ENCODE measurements at places on chromosomes 2 and 18.

DNA sequence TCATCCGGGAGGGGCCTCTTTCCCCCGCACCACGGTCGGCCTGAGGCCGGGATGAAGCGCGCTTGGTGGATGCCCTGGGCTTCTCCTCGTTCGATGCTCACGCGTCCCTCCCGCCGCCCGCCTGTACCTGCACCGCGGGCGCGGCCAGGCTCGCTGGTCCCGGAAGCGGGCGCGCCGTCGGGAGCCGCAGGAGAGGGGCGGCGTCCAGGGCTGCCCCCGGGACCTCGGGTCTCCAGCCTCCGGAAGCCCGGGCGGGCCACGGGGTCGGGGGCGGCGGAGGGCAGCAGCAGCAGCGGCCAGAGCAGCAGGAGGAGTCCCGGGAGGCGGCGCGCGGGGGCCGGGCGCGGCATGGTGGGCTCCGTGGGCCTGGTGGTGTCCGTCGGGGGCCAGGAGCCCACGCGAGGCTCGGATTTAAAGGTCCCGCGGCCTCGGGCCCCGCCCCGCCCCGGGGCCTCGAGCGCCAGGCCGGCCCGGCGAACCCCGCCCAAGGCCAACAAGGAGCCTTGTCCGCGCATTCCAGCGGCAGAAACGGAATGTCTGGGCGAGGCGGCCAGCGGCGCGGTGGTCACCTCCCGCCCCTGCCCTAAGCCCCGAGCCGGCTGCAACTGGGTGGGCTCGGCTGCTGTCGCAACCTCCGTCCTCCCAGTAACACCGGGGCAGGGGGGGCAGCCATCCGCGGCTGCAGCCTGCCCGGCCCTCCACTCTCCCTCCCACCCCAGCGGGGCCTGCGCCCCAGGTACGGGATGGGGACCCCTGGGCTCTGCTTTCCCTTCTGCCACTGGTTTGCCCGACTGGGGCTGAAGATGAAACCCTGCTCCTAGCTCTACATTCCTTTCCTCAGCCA, at the start of gene MATN3:
MATN3 (minus strand) TSS at position 387 of the 844 bp plus-strand sequence; CDS start at position 350, 37 bp downstream.
- DNase-seq, result no peak

DNA sequence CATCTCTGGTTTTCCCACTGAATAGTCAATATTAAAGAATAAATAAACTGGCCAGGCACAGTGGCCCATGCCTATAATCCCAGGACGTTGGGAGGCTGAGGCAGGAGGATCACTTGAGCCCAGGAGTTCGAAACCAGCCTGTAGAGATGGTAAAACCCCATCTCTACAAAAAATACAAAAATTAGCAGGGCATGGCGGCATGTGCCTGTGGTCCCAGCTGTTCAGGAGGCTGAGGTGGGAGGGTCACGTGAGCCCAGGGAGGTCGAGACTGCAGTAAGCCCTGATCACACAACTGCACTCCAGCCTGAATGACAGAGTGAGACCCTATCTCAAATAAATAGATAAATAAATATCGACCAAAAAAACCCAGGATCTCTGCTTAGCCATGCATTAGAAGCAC, 50.2 kb upstream of the BIN1 start:
- no peak for DNase-seq

GRCh38 chr2:219369447-219369861, 18.3 kb downstream of the DNPEP start:
- no peak for DNase-seq

DNA sequence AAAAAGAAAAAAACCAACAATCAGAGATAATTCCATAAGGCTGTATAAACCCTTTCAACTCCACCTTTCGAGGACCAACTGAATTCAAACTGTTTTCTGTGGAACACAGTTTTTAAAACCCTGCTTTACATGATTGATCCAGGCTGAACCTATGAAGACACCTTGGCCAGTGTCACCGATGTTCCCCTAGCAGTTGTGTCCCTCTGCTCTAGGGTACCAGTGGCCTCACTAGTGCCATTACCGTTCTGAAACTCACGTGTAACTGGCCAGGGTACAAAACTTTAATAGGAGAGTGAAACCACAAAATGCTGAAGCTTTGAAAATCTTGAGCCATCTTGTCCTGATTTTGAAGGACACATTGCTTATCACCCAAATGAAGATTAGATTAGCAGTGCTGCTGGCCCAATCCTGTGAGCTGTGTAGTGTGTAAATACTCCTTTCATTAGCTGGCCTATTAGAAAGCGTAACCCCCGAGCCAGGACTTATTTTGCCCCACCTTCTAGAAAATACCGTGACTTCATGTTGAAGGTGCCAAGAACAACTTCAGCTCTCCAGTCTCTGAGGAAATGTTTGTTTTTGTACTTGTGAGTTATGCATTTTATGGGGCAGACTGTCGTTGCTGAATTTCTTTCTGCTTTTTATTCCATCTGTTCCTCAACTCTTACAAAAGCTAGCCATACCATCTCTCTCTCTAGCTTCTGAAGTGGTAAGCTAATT, 147.8 kb upstream of the MAP3K20 start:
- DNase-seq, result no peak

DNA sequence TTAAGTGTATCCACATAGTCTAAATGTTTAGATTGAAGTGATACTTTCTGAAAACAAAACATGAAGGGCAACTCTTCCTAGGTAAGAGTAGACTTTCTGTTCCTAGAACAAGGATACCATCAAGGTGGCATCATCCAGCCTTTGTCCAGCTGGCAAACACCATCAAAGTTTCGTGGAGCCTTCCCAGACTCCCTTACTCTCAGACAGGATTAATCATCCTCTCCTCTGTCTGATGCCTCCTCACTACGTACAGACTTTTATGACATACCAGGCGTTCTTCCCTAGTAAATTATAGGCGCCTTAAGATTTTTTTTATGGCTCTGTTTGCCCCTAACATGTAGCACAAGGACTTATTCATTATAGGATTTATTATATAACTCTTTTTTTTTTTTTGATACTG, 29.4 kb upstream of the ASNSD1 start:
- DNase-seq, result no peak

DNA sequence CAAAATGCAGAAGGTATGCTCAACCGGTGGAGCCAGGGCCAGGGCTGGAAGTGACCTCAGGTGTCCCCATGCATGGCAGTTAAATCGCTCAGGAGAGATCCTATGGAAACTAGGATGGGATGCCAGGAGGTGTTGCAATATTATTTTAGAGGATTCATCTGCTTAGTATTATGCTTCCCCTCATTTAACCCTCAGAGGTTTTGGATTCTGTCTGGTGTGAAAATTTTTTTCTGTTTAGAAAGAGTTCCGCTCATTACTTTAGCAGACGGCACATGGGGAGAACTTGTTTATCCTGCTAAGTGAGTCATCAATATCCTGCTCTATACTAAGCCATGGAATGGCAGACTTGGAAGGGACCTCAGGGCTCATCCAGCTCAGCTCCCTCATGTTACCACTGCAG, 42.5 kb downstream of the TRIB2 start:
- DNase-seq, result no peak

GRCh38 chr2:131521961-131522781, 5.5 kb upstream of the CCDC74A start:
- DNase-seq, result no peak

GRCh38 chr18:28457784-28458183, 280.9 kb upstream of the CDH2 start:
- DNase-seq, result no peak

DNA sequence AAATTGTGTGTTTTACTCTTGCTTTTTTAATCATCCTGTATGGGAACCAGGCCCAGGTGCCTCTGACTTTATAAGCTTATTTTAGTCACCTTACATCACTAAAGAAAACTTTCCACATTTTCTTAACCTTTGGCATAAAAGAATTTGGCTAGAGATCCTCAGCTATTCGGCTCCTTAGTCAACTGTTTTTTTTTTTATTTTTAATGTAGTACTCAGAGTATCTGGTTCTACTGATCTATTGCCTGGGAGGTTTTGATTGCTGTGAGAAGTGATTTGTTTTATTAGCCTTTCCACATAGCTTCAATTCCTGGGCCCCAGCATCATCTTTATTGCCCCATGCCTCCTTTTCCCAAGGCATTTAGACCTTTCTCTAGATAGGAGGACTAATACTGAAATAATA, 121.0 kb downstream of the MYO1B start:
- DNase-seq, result no peak

DNA sequence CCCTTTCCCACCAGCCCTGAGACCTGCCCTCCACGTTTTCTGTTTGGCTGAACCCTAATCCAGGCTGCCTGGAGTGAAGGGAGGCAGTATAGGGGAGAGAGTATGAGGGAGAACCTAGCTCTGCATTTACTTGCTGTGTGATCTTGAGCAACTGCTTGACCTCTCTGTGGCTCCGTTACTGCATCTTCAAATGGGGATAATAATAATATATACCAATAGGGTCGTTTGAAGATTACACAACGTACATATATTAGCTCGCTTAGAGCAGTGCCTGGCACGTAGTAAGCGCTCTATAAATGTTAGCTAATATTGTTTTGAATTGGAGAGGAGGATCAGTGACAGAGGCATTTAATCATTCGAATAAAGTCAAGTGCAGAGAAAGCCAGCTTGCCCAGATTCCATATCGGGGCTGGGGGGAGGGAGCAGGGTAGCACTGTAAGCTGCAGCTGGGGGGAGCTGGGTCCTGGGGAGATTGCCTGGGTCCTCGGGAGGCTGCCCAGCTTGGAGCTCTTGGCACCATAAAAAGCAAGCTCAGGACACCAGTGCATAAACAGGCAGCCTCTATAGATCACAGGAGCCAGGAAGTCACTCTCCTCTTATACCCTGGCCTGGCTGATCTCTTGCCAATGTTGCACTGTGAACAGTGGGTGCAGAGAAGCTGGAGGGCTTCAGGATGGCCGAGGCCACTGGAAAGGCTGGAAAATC, 19.1 kb downstream of the KCNK3 start:
- no peak for DNase-seq

GRCh38 chr2:45984896-45985473, 312.2 kb upstream of the EPAS1 start:
- DNase-seq, result no peak

GRCh38 chr2:151627353-151627752, 106.9 kb downstream of the NEB start:
- DNase-seq, result no peak

- DNase-seq, result no peak
Observed at GRCh38 chr2:162328424-162329157, 10.1 kb upstream of the IFIH1 start.

- no peak for DNase-seq
Observed at GRCh38 chr2:152481881-152482583, 147.1 kb downstream of the FMNL2 start.

DNA sequence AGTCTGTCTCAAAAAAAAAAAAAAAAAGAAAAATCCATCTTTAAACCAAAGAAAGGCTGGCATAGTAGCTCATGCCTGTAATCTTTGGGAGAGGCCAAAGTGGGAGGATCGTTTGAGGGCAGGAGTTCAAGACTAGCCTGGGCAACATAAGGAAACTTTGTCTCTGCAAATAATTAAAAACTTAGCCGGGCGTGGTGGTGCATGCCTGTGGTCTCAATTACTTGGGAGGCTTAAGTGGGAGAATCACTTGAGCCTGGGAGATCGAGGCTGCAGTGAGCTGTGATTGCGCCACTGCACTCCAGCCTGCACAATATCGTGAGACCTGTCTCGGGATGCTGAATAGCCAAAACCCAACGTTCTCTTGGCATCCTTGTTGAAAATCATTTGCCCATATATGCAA, 6.1 kb downstream of the CNOT11 start:
- no peak for DNase-seq

GRCh38 chr2:236306825-236307540, 42.8 kb upstream of the ASB18 start:
- DNase-seq, result no peak

DNA sequence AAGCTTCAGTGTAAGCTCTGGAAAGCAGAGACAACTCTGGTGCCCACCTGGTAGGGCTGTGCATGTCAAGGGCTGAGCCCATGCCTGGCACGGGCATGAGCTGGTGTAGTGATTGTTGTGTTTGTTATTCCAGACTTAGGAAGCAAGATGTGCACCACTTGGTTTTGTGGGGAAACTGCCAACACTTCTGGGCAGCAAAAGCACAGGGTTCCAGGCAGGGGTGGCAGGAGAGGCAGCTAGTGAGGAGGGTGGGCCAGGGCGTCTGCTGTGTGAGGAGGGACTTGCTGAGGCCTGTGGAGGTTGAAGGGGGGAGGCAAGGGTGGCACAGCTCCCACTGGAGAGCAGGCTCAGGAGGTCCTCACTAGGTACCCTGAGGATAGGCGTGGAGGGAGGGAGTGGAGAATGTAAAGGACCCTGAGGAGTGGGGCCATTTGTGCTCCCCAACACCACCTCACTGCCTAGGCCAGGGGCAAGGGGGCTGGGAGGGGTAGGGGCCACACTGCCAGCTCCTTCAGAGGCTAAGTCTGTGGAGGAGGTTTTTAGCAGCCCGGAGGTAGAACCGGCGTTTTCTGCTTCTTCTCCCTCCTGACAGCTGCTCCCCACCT, 104.0 kb upstream of the POU3F3 start:
- no peak for DNase-seq

GRCh38 chr2:194696690-194697089, 960.3 kb upstream of the SLC39A10 start:
- DNase-seq, result no peak

GRCh38 chr2:88221365-88221942, 51.3 kb downstream of the THNSL2 start:
- DNase-seq, result no peak

GRCh38 chr2:25586726-25587144, 86.6 kb downstream of the DTNB start:
- no peak for DNase-seq

GRCh38 chr2:200901459-200902072, 12.4 kb downstream of the NIF3L1 start:
- DNase-seq, result no peak

GRCh38 chr2:228653884-228654283, 472.4 kb upstream of the SPHKAP start:
- no peak for DNase-seq

- no peak for DNase-seq
Observed at GRCh38 chr2:34601561-34601960, 1002.5 kb upstream of the FAM98A start.

DNA sequence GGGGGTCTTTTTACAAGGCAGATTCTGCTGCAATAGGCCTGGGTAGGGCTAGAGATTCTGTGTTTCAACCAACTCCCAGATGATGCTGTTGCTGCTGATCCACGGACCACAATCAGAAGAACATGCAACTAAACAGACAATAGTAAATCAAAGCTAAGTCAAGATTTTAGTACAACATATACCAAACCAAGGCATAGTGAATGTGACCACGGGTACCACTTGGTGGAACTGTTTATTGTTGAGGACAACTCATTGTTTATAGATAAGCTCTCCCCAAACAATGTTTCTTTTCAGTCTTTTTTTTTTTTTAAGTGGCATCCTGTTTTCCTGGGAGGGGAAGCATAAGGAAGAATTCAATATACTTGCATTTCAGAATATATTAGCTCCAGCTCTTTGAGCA, 36.0 kb upstream of the DARS1 start:
- no peak for DNase-seq

- no peak for DNase-seq
Observed at GRCh38 chr2:25597881-25598280, 75.5 kb downstream of the DTNB start.

- no peak for DNase-seq
Observed at GRCh38 chr2:236179236-236180075, 11.3 kb upstream of the GBX2 start.
